ENCODE measurements at places on chromosomes 4 and X. TPM values are rescaled to one million over a fixed set of nuclear protein-coding genes. Genes with fewer than 3 reads are reported as not detected.

Gene XKRX
- 0.43 TPM for total RNA-seq

Gene MOSPD2
- total RNA-seq: 10.8 TPM

Gene STS
- total RNA-seq: 5.7 TPM

DNA sequence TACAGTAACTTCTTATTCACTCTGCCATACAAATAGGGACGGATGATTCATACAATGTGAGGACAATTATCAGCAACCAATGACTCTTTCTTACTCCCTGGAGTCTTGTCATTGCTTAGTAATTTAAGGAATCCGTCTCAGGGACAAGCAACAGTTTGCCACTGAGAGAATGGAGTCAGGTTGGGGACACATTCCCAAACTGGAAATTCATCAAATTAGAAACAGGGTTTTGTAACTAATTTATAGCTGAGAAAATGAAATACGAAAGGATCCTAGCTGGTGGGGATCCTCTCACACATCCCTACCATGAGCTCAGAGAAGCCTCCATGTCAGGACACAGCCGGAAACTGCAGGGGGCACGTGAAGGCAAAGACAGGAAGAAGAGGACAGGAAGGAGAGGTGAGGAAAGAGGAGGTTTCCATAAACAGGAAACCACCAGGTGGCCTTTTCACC is 50.4 kb upstream of the KDR start:
- H3K27me3 ChIP-seq: no peaks in the 10 kb centered on the region
- H3K4me3 ChIP-seq: no peak overlapping the region
- no peak overlapping the region for H3K27ac ChIP-seq
- H3K4me1 ChIP-seq: no peaks in the 10 kb centered on the region

DNA sequence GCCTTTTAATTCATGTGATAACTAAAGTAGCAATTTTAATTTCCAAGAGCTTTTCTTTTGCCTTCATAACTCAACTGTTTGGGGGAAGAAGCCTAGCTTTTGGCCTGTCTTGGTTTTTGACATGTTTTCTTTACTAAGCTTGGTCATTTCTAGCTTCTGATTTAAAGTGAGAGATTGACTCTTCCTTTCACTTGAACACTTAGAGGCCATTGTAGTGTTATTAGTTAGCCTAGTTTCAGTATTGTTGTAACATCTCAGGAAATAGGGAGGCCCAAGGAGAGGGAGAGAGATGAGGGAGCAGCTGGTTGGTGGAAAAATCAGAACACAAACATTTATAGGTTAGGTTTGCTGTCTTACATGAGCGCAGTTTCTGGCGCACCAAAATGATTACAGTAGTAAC is 44.8 kb downstream of the DCLK2 start:
- H3K4me1 ChIP-seq: no peaks in the 10 kb centered on the region
- no peak for DNase-seq
- H3K27ac ChIP-seq: no peak overlapping the region
- H3K36me3 ChIP-seq: no peaks in the 10 kb centered on the region
- no peak overlapping the region for H3K4me3 ChIP-seq

GRCh38 chr4:98634061-98634460 is 24.4 kb downstream of the TSPAN5 start:
- no peaks in the 10 kb centered on the region for H3K36me3 ChIP-seq
- DNase-seq: no peak
- no peak overlapping the region for H3K27ac ChIP-seq
- peaks cover 24% of the 10 kb centered on the region for H3K4me1 ChIP-seq
- H3K4me3 ChIP-seq: no peak overlapping the region

Data from ovary (tissue), 10 donors.